Stimulated activated CD8-positive, alpha-beta memory T cell treated with anti-CD3 and anti-CD28 coated beads, Interleukin-2, amount 100 ng/mL, for 1 hour (primary cell): ENCODE measurements at places on chromosomes 7 and 10.
A peak's percentile ranks its signal among the peaks of the same experiment; 100 is the strongest.

GRCh38 chr7:66627151-66627681 lies 1.5 kb upstream of the KCTD7 start:
- no peak for DNase-seq

DNA sequence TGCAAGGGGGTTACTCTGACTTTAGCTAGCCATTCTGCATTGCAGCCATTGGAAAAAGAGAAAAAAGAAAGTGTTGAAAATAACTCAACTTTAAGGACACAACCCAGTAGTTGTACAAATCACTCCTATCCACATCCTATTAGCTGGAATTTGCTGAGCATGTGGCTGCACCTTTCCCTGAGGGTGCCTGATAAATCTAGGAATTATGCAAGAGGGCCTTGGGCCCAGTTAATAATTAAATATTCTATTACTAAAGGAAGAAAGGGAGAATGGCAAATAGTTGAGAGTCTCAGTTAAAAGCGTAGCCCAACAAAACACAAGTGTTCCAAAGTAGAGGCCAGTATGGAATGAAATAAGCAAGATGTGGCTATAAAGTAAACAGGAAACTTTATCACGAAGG lies 200.9 kb upstream of the CNTNAP2 start:
- DNase-seq: no peak

DNA sequence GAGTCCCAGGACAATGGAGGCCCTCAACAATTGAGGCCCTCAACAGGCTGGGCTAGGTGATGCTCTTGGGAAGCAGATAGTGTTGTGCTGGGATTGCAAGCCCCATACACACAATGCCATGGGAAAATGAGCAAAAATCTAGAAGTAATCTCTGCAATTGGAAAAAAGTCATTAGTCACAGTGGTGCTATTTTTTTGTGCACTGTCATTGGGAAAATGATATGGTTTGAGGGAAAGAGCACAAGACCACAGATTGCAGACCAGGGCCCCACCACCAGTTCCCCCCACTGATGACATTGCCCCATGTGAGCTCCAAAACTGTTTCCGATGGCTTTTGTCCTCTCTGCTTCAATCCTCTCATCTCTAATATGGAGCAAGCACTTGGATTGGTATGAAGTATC lies 1.9 kb downstream of the KCTD7 start:
- DNase-seq: no peak

DNA sequence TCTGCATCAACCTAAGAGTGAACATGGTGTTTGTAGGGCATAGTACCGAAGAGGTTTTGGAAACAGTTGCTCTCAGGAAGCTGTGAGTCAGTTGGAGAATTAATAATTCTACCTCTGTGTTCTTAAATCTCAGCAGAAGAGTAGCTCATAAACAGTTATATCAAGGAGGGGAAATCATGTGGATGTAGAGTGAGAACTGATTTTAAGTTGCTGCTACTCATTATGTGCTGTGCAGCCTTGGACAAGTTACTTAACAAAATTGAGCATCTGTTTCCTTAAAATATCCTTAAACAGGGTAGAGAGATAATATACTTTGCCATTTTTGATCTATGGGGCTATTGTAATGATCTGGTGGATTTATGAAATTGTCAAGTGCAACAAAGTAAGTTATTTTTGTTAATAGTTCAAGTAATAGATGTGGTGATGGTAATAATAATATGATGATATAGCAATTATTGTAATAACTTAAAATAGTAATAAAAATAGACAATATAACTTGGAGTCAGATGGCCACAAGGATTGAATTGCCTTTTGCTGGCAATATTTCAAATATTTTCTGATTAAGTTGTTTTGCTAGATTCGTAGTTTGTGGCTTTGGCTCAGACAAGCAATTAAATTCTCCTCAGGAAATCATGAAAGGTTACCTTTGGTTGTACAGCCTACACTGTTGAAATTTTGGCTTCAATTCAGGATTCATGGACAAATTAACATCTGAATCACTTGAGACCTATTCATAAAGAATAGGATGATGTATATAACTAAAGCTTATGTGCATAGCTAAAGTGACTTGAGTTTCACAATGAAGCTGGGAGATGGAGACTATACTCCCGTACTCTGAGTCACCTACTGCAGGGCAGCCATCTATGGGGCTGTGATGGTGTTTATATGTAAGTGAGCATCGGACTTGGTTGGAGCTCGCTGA lies 228.5 kb downstream of the CDK14 start:
- no peak for DNase-seq

GRCh38 chr10:129891806-129892205 lies 72.3 kb downstream of the EBF3 start:
- DNase-seq: no peak

DNA sequence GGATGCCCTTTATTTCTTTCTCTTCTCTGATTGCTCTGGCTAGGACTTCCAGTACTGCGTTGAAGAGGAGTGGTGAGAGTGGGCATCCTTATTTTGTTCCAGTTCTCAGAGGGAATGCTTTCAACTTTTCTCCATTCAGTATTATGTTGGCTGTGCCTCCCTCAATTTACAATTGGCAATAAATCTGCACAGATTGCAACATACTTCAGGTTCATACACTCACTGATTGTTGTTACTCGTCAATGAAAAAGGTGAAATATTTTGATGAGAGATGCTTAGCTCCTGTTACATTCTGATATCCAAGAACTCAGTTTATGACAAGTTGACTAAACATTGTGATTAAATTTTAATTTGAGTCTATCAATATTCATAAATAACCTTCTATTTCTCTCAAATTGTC lies 37.9 kb upstream of the DKK1 start:
- no peak for DNase-seq

GRCh38 chr10:4488904-4489303 lies 337.1 kb upstream of the AKR1E2 start:
- no peak for DNase-seq

- DNase-seq: no peak
These were observed 4.6 kb upstream of the RBAK start for GRCh38 chr7:5041047-5041446.

- no peak for DNase-seq
These were observed 71.8 kb upstream of the LOXL4 start for GRCh38 chr10:98339799-98340198.

DNA sequence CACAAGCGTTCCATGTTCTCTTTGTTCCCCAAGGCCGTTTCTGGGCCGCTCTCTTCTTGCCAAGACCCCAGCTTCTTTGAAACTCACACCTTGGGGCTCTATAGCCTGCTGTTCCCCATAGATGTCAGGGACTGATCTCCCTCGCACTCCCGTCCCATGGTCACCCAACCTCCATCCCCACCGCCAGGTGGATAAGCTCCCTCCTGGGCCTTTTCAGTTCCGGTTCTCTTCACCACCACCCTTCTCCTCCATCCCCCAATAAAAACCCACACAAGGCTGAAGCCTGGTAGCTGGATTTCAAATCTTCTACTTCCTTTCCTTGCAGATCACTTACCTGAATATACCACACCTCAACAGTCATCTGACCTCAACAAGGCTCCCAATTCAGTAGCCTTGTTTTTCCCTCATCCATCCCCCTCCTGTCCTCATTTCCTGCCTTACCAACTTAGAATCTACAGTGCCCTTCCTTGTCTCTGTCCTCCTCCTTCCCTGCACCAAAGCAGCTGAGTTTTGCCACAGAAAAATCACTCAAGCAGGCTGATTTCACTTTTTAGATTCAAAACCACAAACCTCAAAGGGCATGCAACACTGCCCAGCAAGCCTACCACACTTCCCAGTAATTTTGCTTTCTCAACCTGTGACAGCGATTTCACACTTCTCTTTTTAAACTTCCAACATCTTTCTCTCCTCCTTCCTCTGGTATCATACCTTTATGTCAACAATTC lies 7.7 kb downstream of the SLC37A3 start:
- DNase-seq: no peak

DNA sequence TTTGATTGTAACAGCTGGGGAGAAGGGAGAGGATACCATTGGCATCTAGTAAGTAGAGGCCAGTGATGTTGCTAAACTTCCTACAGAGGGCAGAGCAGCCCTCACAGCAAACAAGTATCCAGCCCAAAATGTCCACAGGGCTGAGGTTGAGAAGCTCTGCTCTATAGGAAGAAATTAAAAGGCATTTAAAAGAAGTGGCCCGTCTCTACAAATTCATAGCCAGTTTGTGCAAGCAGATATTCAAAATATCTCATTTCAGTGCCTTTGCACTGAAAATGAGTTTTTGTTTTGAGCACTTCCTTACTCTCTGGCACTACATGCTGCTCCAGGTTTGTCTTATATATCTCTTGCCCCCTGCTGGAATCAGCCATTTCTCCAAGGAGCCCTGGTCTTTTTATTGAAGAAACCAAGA lies 330.0 kb downstream of the BBS9 start:
- no peak for DNase-seq

DNA sequence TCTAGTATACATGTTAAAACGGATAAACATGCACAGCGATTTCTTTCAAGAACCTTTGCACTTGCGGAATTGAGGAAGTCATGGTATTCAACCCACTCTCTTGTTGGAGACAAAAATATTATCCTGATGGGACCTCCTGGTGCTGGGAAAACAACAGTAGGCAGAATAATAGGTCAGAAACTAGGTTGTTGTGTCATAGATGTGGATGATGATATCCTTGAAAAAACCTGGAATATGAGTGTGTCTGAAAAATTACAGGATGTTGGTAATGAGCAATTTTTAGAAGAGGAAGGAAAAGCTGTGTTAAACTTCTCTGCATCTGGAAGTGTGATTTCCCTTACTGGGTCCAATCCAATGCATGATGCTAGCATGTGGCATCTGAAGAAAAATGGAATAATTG lies 6.9 kb downstream of the THNSL1 start:
- no peak for DNase-seq

GRCh38 chr10:65769828-65770227 lies 1156.0 kb upstream of the LRRTM3 start:
- DNase-seq: no peak

GRCh38 chr7:80603940-80604339 lies 34.5 kb upstream of the CD36 start:
- DNase-seq: no peak

GRCh38 chr7:102077081-102077480 lies 209.6 kb upstream of the SH2B2 start:
- DNase-seq: no peak

- no peak for DNase-seq
These were observed 5.7 kb downstream of the ANK3 start for GRCh38 chr10:60384011-60384410.

- DNase-seq: peak; percentile 19
These were observed 43.5 kb upstream of the ZMIZ1 start for GRCh38 chr10:79025199-79025832.

DNA sequence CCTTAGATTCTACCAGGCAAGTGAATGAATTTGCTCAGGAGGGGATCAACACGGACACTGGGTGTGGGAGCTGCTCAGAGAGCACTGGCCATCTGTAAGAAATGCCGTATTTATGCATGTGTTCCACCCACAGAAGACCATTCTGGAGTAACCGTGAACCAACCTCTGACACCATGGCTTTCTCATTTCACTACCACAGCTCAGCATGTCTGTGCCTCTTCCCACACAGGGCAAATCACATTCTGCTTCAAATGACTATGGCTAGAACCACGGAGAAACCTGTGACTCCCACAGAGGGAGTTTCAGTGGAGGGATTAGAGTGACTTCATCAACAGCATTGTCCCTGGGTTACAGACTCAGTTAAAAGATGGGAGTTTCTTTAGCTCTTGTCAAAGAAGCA lies 893.4 kb downstream of the XPNPEP1 start:
- no peak for DNase-seq

- DNase-seq: no peak
These were observed 29.2 kb upstream of the PPP2R2D start for GRCh38 chr10:131871673-131872005.

DNA sequence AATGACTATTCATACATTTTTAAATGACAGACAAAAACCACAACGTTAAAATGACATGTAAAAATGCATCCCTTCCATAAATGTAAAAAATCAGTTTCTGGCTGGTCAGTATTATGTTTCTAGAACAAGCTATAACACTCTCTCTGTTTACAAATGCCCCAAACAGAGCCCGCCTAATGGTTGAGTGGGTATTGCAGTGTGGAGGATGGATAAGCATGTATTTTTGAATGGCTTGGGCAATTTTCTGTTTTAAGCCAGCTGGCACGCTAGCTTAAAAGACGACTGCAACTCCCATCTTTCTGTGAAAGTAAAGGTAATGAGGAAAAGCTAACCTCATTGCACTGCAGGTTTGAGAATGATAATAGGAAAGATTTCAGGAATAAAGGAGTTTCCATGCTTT lies 430.7 kb downstream of the PARD3 start:
- no peak for DNase-seq

DNA sequence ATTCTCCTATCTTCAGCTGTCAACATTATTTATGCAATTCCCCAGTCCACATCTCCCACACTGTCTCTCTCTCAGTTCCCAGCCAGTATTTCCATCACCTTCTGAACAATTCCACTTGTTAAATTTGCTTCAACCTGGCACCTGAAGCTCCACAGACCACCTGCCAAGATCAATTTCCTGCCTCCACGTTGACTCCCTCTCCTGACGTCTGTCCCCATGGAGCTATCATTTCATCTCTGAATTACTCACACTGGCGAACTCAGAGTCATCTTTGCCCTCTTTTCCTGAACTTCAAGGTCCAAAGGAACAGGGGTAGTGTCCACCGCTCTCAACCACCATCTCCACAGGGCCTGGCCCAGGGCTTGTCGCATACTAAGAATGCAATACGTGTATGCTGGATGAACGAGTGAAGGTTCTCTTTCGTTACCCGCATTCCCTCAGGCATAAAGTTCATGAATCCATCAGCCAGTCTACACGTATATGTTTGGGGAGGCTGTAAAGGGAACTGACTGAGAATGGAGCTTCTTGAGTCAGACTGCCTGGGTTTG lies 183.3 kb downstream of the JCAD start:
- DNase-seq: no peak

GRCh38 chr7:474605-475424 lies 44.8 kb downstream of the PDGFA start:
- no peak for DNase-seq

GRCh38 chr10:103564116-103564501 lies 70.6 kb downstream of the NEURL1 start:
- DNase-seq: no peak

DNA sequence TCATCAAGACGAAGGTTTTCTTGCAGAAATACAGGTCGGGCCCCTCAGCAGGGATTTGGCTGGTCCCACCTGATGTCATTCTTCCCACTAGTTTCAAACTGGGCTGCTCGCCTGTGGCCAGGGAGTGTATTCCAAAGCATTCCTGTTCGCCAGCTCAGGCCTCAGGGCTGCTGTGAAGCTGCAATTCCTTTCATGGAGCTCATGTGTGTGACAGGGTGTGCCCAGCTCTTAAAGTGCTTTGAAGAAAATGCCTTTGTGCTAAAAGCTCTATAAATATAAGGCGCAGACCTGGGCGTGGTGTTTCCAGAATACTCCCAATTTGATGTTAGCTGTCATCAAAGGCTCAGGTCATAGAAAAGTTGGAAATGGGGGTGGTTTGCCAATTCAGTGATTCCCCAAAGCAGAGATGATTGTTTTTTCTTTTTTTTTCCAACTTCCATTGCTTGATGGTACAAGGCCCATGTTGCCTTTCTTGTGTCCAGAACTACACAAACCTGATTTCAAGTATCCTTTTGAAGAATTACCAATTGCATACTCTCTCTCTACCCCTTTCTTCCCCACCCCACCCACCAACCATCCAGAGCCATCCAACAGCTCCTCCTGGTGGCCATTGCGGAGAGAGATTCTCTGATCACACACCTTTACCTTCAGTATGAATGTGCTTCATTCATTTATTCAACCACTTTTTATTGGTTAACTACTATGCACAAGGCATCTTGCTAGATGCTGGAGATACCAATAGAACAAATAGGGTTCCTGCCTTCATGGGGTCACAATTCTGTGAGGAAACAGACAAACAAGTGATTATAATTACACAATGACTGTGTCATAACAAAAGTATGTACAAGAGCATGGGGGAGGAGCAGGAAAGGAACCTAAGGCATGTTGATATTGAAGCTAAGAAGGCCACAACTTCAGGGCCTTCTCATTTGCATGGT lies 297.3 kb upstream of the LYZL1 start:
- DNase-seq: peak; percentile 6
